ENCODE measurements at places on chromosomes 7 and 10.

DNA sequence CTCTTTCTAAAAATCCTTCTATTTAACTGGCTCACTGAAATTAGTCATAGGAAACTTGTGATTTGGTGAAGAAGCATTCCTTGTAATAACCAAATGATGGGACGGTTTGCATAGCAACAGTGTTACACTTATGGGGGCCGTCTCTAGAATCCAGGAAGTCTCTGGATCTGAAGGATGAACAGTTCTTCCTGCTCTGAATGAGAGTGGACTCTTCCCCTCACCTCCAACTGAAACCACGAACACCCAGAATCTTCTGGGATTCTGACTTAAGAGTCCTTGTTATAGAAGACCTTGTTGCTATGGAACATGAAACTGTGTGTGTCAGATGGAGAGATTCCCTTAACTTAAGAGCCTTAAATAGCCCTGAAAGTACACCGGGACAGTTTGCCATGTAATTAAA lies 23.2 kb downstream of the NOLC1 start:
- DNase-seq = no peak

DNA sequence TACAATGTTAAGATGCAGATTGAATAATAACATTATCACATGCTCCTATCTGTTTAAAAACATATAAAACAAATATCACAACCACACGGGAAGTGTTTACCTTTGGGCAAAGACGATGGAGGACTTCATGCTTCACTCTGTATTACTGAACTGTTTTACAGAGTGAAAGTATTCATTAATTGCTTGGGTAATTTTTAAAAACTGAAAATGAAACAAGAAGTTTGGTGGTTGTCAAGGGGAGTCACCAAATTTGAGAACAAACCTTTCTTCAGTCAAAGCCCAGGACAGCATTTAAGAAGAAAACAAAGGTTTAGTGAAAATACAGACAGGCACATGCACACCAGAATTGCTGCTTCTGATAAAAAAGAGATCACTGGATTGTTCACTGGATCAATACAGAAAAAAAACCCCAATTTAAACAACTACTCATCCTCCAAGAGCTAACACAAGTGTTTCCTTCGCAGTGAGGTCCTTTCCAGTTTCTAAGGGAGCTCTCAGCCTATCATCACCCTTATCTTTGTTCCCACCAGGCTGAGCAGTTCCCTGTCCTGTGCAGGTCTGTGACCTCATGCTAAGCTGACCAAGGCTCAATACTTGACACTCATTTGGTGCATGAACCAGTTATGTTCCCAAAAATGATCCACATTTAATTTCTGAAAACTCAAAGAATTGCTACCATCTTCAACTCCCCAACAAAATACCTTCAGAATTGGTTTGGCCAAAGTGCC lies 8.8 kb downstream of the PARP12 start:
- DNase-seq = no peak

GRCh38 chr7:116356979-116357378 lies 142.6 kb upstream of the CAV2 start:
- peak; percentile 22 for DNase-seq

DNA sequence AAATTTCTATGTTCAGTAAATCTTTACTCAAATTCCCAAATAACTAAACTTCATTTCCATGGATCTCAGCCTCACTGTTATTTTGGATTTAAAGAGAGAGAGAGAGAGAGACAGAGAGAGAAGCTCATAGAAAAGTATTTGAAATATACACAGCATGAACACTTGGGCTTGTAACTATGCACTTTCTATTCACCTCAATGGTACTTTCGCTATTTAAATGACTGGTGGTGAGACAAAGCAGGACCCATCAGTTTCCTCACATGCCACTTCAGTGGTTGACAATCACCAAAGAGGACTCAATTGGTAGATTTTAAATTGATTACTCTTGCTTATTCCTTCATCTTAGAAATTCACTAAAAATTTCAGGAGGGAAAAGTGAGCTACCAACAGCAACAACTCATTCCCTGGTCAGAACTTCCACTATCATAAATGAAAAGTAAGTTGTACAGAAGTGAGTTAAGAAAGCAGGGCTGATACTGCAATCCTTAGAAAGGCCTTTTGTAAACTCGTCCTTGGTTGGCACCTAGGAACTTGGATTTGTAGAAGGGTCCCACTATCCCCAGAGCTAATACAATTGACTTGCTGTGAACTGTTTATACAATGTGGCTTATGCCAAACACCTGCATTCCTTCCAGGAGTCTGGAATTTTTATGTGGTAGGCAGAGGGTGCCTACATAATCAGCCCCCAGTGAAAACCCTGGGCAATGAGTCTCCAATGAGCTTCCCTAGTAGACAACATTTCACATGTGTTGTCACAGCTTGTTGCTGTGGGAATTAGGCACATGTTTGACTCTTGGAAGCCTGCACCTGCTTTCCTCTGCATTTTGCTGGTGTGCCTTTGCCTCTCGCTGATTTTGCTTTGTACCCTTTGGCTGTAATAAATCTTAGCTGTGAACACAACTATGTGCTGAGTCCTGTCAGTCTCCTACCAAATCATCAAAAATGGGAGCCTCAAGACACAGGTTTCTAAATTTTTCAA lies 10.8 kb downstream of the ERLIN1 start:
- no peak for DNase-seq

DNA sequence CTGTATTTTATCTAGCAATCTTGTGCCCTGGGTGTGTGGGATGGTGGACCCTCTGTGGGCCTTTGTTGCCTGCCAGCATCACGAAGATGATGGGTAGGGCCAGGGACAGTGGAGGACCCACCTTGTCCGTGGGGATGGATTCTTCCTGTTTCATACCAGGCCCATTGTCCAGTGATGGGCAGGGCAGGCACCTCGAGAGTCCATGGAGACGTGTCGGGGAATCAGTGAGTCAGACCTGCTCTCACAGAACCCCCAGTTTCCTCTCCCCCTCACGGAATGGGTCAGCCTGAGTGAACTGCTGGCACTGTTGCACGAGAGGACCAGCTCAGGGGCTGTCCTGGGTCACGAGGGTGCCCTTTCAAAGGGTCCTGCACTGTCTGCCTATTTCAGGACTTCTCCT lies 401.2 kb downstream of the RPS24 start:
- no peak for DNase-seq

GRCh38 chr10:43084812-43085211 lies 7.9 kb downstream of the RET start:
- no peak for DNase-seq

DNA sequence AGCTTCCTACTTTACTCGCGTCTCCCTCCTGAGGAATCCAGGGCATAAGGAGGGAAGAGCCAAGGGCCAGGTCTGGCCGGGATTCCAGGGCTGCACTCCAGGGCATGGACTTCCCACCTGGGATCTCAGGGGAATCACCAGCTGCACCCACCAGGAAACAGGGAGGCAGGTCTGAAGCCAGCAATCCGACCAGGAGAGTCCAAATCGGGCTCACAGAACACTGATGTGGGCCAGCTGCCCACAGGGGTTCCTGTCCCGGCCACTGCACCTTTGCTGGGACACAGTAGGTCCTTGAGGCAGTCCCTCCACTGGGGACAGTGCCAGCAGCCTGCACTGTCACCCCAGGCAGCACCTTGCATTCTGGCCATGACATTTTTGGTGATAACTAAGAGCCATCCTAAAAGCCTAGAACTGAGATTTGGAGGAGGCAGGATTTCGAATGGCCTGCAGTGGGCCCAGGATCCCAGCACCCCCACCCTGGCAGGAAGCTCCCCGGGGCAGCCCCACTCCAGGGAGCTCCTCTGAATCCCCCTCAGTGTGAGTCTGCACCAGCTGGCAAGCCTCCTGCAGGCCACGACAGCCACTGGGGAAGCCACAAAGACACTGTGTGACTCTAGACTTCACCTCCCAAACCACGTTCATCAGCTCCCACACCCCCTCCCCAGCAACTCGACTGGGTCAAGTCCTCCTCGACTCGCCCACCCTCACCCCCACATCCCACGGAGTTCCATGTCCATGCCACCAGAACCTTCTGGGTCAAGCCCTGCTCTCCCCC lies 71.5 kb upstream of the PPP2R2D start:
- no peak for DNase-seq

DNA sequence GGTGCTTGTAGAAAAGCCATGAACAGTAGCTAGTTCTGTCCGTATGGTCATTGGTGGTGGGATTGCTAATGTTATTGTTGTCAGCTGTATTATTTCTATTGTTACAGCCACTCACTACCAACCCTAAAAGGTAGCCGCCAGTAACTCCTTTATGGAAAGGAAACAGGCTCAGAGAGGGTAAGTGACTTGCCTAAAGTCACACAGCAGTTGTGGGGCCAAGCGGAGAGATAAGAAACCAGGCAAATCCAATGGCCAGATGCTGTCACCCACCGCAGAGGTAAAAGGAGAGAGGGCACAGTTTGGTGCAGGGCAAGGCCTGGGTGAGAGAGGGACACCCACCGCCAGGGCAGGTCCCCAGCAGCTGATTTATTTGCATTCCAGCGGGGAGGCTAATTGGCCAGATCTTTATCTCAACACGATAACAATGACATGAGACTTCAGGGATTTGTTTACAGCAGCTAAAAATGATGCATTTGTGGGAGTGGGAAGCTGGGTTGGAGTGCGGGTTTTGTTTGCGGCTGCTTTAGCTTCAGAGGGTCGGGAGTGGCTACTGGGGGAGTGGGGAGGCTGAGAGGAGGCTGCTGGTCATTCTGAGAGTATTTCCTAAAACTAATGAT lies 8.6 kb upstream of the NKX2-3 start:
- DNase-seq = no peak

DNA sequence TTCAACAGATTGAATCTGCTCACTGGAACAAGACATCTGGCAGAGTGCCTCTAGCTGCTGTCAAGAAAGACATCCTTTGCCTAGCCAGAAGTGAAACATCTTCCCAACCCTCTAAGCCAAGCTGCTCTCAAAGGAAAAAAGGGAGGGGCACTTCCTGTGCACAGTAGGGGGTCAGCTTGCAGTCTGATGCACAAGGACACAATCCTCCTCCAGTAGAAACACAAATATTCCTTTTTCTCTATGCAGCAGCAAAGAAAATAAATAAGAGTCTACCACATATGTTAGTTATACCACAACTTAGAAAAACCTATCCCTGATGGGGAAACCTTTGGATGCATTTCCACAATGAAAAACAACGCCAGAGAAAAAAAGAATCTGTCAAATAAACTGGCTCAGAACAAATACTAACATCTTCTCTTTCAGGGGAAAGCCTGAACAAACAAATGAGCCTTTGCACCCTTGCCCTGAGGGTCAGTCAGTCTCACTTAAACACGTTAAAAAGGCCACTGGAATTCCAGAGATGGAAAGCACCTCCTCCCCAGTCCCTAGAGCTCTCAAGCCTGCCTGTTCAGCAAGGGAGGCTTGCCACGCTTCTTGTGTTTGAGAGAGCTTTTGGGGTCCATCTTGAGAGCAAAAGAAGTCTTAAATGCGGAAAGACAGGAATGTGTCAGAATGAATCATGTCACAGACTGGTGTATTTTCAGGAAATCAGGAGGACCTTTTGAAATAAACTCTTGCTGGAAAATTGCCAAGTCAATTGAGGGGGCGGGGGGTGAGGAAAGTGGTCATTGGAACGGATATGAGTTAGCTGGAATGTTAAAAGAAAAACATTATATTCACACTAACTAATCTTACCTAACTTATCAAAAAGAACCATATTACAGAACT lies 7.5 kb downstream of the LAMB1 start:
- DNase-seq = peak; percentile 88

DNA sequence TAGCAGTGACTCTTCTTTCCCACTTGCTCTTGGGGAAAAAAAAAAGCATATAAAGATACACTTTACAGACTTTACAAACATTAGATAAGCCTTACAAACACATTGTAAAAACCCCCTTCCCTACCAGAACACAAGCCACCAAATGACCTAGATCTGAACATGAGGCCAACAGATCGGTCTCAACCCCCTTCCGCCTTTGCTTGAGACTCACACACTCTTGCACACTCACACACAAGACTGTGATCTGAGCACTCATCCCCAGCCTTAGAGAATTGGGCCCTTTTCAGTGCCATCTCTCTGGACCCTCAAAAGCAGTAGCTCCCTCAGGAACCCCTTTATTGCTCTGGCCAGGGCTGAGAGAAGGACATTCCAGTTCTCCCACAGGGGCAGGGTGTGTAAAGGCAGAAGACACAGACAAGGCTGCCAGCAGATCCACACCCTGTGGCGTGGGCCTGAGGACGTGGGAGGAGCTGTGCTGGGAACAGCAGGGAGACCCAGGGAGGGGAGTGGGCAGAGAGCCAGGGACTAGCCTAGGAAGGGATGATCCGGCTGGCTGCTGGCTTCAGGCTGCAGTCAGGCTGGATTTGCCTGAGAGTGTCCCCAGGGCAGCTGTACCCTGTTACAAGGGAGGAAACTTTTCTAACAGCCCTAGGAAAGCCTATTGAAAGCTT lies 206.7 kb downstream of the KIAA1217 start:
- peak; percentile 36 for DNase-seq

GRCh38 chr10:79436850-79437103 lies 8.6 kb downstream of the ZCCHC24 start:
- DNase-seq = no peak

DNA sequence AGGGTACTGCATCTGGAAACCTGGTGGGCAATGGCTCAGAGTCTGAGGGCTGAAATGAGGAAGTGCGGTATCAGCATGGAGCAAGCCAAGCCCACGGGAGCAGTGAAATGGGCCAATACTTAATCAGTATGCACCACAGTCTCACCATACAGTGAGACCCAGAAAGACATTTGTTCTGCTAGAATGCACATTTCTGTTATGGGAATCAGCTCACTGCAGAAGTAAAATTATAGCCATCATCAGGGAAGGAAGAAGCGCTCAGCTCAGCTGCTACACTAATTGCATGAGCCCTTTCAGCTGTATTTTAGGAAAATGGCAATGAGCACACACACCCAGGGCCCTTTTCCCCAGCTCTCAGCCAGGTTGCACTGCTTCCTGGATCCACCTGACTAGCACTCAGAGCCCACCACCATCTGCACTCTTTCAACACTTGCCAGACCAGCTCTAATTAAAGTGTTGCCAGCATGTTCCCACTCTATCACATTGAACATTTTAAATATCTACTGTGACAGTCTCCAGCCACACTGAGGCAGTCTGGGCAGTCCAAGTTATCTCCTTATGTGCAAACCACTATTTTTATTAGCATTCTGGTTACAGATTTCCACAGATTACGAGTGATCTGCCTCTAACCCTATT lies 44.2 kb upstream of the PIK3AP1 start:
- DNase-seq = no peak

GRCh38 chr7:131057015-131057793 lies 270.5 kb upstream of the MKLN1 start:
- DNase-seq = peak; percentile 45
